NCI-H146 (cell line): ENCODE measurements at places on chromosomes 13 and 19.

- no peak for DNase-seq
Measured at GRCh38 chr13:52345048-52345447, 60.9 kb downstream of the THSD1 start.

GRCh38 chr13:76012091-76012721, 376.1 kb downstream of the LMO7 start:
- no peak for DNase-seq

GRCh38 chr19:12801466-12802266, at the start of the genes PRDX2 and THSD8:
PRDX2 (minus strand) TSS chr19:12801800; CDS start chr19:12801261, 539 bp downstream.
THSD8 (plus strand) TSS chr19:12802069; CDS start chr19:12802072, 3 bp downstream.
- peak; percentile 93 for DNase-seq

DNA sequence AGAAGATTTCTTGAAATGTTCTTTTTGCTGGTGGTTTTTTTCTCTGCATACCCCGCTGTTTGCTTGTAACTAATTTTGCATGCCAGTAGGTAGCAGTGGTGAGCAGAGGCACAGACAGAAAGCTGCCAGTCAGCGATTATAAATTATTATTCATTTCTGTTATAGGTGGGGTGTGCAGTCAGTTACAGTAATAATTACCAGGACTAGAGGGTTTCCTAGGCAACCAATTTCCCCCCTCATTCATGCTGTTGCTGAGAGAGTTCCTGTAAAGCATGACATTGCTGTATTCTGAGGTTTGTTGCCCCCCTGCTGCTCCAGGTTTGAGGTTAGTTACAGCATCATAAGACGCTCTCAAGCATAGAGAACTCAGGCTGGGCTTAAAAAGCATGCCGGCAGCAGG, 104.5 kb downstream of the URI1 start:
- DNase-seq: no peak

DNA sequence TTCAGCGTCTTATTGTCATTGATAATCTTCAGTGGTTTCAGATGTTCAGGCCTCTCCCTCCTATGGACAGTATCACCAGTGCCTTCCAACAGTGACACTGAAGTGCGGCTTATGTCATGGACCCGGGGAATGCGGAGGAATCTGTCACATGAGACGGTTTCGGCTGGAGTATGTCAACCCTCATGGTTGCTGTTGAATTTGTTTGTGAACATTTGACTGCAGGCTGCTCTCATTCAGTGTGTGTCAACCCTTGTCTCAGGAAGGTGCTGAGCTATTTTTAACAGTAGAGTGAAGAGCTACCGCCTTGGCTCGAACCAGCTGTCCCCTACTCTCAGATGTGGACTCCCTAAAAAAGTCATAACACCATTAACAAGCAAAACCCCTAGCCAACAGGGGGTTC, 138.8 kb upstream of the RNF113B start:
- no peak for DNase-seq

DNA sequence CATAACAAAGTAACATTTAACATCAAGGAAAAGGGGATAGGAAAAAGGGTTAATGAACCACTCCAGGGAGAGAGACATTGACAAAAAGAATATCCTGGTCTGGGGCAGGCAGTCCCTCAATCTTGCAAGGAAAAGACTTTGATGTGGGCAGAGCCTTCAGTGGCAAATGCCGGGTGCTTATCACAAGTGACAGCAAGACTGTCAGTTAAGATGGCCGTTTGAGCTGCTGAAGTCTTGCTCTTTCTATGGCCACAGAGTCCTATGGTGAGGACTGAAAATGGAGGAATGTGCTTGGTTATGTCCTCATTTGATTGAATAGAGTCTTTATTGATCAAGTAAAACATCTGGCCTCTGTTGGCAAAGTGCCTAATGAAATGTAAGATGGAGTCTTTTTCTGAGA, 112.1 kb downstream of the B3GLCT start:
- DNase-seq: no peak

DNA sequence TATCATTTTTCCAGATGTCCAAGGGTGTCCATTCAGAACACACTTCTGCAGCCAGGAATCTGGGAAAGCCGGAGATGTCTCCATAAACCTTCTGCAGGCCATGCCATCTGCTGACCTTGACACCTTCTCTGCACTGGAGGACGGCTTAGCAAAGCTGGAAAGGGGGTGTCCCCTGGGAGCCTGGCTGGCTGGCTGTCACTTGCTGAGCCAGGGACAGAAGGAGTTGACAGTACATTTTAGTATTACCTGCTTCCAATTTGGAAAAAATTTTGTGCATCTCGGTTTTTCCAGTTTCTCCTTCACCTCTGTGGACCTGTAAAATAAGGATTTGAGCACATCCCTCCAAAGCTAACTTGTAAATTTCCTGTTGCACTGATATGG, 8.1 kb upstream of the CHST8 start:
- no peak for DNase-seq

GRCh38 chr19:54790711-54791110, 12.7 kb upstream of the KIR2DL4 start:
- no peak for DNase-seq

GRCh38 chr13:25394402-25395060, 22.8 kb downstream of the ATP8A2 start:
- no peak for DNase-seq

- DNase-seq: peak; percentile 97
Measured at GRCh38 chr19:37317403-37318209, 53.3 kb upstream of the ZNF527 start.

- DNase-seq: no peak
Measured at GRCh38 chr13:31772231-31772630, 32.9 kb downstream of the RXFP2 start.

DNA sequence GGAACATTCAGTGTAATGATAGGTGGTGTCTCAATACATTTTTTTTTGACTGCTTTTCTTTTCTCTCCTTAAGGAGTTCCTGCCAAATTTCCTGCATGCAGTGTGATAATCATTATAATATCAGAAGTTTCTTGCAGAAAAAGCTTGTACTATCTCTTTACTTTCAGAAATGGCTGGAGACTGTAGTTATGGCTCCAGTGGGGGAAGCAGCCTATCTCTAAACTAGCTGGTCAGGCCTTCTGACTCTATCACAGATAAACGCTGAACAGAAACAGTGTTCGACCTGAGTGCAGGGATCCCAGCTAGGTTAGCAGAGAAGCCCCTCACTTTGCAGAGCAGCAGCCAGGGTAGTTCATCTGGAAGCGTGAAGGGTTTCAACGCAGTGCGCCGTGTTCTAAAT, 1.9 kb downstream of the CCNE1 start:
- DNase-seq: no peak

DNA sequence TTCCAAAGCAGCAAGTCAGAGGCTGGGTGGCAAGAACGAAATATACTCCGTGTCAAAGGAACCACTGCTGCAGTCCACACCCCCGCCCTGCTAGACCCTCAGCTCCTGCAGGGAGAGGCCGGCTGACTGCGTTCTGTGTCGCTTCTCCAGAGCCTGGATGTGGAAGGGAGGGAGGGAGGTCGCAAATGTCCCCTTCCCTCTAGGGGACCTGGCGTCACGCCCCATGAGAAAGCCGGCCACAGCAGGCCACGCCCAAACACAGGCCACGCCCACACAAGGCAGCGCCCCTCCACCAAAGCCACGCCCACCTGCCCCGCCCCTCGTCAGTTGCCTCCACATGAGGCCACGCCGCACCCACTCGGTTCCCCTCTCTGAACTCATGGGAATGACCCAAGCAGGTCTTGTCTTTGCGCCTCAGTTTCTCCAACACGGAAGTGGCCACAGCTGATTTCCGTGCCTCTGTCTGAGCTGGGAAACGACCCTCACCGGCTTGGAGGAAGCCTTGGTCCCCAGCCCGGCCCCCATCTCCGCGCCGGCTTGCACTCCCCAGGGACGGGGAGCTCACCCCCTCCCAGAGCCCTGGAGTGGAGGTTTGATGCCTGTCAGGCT, 38.4 kb upstream of the TCF3 start:
- DNase-seq: peak; percentile 39

DNA sequence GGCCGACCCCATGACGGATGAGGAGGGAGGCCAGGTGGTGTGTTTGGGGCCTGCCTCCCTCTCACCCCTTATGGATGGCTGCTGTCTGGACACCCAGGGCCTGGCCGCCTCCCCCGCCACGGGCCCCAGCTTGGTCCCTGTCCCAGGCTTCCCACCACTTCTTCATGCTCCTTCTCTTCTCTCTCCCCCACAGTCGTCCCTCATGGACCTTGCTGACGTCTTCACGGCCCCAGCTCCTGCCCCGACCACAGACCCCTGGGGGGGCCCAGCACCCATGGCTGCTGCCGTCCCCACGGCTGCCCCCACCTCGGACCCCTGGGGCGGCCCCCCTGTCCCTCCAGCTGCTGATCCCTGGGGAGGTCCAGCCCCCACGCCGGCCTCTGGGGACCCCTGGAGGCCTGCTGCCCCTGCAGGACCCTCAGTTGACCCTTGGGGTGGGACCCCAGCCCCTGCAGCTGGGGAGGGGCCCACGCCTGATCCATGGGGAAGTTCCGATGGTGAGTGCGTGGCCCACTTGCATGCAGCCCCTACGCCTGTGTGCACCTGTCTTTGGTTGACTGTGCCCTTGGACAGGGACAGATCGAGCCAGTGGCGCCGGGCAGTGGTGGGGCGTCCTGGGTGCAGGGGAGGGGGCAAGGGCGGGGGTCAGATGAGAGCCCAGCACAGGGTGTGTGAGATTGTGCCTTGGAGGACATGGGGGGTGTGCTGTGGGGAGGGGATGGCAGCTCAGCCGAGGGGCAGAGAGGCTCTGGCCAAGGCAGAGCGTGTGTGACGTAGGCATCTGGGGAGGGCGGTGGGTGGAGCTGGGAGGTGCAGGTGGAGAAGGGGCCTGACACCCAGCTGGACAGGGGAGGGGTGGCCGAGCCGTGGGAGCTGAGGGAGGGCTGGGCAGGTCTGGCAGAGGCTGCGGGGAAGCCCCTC, 16.8 kb downstream of the EPN1 start:
- no peak for DNase-seq

GRCh38 chr19:35380450-35381124, 9.7 kb downstream of the GPR42 start:
- DNase-seq: no peak

GRCh38 chr19:16042533-16043085, 33.7 kb upstream of the TPM4 start:
- DNase-seq: no peak

DNA sequence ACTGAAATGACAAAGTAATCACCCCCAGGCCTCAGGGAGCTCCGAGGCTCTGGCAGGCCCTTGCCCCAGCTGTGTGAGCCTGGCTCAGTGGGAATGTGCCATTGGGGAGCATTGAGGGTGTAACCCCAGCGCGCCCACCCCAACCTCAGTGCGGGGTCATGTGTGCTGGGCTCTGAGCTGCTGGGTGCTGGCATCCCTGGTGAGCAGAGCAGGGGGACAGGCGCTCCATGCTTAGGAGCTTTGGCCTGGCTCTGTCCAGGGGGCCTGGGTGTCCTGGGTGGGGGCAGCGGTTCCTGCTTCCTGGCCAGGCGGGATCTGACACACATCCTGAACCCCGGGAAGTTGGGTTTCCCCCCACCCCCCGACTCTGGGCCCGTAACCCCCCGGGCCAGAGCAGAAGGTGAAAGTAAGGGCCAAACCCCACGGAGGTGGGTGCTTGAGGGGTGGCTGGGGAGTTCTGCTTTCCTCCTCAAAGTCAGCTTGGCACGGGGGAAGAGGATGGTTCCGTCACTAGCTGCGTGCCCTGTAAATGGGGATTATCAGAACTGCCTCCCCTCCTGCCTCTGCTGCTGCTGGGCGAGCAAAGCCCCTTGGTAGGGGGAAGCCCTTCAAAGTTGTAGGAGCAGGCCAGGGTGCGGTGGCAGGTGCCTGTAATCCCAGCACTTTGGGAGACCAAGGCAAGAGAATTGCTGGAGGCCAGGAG, 1.7 kb downstream of the LRP3 start:
- no peak for DNase-seq
